Mesothelial cell of epicardium (in vitro differentiated cells): ENCODE measurements at places on chromosomes 2 and 18. TPM values are rescaled to one million over a fixed set of nuclear protein-coding genes. Genes with fewer than 3 reads are reported as not detected.

DNA sequence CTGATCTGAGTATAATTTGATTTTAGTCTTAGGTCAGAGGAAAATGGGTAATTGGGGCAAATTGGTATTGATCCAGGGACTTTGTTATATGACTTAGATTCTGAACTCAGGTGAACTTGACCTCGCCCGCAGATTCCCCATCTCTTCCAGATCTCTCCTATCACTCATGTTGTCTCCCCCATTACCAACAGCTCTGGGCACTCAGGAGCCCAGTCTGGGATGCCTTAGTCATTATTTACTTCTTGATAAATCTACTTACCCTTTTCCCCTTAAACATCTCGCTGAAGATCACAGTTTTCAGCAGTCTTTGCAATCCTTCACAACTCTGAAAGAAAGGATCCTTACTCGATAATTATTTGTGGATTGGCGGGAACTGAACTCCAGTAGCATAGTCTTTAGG lies 19.6 kb upstream of the HNMT start:
- DNase-seq: no peak

- DNase-seq: no peak
These were observed 633.2 kb upstream of the PKDCC start for GRCh38 chr2:41414486-41415230.

- no peak for DNase-seq
These were observed 34.8 kb downstream of the POU3F3 start for GRCh38 chr2:104888489-104889258.

- no peak for DNase-seq
These were observed 149.2 kb upstream of the VWC2L start for GRCh38 chr2:214261683-214262082.

- no peak for DNase-seq
These were observed 178.7 kb downstream of the ALK start for GRCh38 chr2:29742656-29743055.

DNA sequence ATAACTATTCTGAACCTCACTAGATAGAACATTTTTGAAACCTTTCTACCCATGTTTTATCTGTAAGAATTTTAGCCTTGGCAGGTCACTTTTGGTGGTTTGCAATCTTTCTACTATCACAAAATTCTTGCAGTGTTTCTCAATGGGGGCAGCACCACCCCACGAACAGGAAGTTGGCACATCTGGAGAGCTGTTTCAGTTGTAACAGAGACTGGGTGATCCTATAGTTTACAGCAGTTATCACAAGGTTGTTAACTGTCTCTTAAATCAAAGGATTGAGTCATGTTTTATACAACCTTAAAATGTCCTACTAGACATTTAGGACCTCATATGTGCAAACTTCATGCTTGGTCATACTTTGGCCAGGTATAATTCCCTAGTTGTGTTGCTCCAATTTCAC lies 829.2 kb downstream of the ERBB4 start:
- no peak for DNase-seq

DNA sequence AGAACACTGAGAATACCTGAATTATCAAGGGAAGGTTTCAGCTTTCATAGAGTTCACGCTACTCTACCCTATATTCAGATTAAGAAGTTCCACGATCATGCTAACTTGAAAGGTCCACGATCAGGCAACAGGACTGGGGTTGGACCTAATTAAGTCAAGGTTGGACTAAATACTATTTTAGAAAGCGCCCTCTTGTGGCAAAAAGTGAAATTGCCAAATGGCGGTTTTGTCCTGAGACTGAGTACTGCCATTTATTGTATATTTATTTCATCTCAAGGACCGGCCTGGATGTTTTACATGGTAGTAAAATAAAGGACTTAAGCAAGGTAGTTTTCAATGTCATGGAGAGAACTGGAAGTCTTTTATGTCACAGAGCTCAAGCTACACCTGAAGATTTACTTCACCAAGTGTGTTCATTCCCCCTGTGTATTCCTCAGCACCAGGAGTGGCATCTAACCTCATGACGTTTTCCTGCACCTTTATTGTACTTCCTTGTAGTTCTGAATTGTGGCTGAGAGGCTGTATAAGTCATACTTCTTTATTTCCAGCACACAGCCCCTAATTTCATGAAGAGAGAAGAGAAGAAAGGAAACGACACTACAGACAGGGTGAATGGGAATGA lies 56.8 kb downstream of the SRD5A2 start:
- no peak for DNase-seq

DNA sequence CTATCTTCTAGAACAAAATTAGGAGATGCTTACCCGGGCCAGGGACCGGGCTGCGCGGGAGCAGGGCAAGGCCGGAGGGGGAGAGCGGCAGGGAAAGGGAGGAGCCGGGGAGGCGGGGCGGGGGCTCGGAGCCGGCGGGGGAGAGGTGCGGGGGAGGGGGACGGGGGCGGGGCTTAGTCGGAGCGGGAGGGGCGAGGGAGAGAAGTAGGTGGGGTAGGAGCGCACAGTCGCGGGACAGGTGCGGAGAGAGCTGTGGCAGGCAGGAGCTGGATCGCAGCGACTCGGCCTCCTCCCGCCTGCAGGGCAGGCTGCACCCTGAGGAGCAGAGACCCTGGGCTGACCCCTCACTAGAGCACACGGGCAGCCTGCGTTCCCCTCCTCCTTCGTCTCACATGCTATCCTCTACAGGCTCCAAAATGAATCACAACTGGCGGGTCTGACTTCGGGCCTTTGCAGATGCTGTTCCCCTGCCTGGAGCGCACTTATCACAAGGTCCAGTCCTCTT lies 290.3 kb downstream of the CELF4 start:
- no peak for DNase-seq

GRCh38 chr2:73823916-73824523 lies 4.7 kb upstream of the STAMBP start:
- DNase-seq: no peak

DNA sequence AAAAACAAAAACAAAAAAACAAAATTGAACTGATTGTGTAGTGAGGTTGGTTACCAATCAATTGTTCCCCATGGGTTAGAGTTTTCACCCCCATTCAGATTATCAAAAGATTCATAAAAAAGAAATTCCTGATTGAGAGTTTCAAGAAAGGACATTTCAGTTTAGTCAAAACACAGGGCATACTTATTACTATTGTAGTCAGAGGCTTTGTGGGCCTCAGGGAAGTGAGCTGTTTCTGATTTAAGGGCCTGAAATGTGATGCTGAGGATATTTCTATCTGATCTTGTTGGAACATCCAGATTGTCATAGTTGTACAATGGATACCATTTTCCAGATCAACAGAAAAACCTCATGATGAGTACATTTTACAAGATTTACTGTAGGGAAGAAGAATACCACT lies 368.1 kb upstream of the NETO1 start:
- no peak for DNase-seq

DNA sequence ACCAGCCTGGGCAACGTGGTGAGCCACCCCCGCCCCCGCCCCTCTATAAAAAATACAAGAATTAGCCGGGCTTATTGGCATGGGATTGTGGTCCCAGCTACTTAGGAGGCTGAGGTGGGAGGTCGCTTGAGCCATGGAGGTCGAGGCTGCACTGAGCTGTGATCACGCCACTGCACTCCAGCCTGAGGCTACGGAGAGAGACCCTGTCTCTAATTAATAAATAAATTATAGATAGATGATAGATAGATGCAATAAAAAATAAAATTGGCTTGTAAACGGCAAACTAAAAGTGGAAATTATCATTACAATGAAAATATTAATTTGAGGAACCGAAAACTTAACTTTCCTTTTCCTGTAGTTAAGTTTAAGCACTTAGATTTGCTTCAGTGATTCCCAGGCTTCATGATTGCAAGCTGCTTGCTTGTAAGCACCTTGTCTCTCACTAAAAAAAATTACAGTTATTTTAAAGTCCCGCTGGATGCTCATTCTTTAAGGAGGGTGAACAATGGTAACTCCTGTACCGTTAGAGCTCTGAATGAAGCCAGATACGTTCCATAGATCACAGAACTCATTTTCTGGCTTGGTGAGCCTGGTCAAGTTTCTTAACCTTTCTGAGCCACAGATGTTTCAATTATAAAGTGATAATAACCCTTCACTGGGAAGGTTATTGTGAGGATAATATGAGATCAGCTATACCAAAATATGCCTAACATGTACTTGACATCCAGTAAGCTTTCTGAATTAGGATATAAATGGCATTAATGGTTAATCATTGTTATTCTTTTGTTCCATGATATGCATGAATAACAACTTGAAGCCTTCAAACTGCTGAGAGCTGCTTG lies 9.3 kb upstream of the NARS1 start:
- no peak for DNase-seq

- no peak for DNase-seq
These were observed 156.7 kb downstream of the KLHL29 start for GRCh38 chr2:23541503-23542229.

DNA sequence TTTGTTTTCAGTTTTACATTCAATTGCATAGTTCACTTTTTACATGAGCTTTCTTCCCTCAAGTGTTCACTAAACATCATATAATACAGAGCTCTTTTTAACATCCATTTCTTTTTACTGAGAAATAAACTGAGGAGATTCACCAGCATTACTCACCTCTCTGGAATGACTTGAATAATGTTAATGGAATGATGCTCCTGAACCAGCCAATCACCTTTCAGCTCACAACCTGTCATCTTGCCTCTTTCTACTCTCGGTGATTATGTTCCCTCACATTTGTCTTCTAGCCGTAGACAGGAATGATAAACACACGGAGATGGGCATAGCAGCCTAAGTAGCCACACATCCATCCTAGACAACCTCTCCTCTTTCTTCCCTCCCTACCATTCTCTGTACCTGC lies 301.7 kb downstream of the PAX3 start:
- DNase-seq: no peak

- DNase-seq: no peak
These were observed 244.7 kb downstream of the EIPR1 start for GRCh38 chr2:3132966-3133365.

- DNase-seq: no peak
These were observed 310.8 kb upstream of the MGAT5 start for GRCh38 chr2:133943108-133943507.

GRCh38 chr2:124692707-124693106 lies 667.6 kb downstream of the CNTNAP5 start:
- no peak for DNase-seq

- no peak for DNase-seq
These were observed 155.2 kb downstream of the AFF3 start for GRCh38 chr2:99987160-99987559.

The TBC1D8 gene
- total RNA-seq: 11.5 to 13.1 TPM (median 12.7 TPM) in 3 replicates

The UGT1A8 gene
- total RNA-seq: not detected in 3 replicates

The PLGLB1 gene
- 8.4 to 9.3 TPM (median 8.8 TPM) in 3 replicates for total RNA-seq

The RGPD4 gene
- 0.18 to 0.29 TPM (median 0.23 TPM) in 3 replicates for total RNA-seq

The CABYR gene
- total RNA-seq: 13.1 to 14.8 TPM (median 13.7 TPM) in 3 replicates

The CHRND gene
- total RNA-seq: not detected in 3 replicates

The CDH7 gene
- 0.75 to 1.1 TPM (median 0.94 TPM) in 3 replicates for total RNA-seq

The PSMD14 gene
- total RNA-seq: 46.3 to 48.0 TPM (median 46.9 TPM) in 3 replicates

The TUBB8B gene
- total RNA-seq: 0.31 to 0.32 TPM in 2 of 3 replicates, not detected in the other

The QPCT gene
- 0.16 to 0.45 TPM (median 0.36 TPM) in 3 replicates for total RNA-seq
